ENCODE measurements at places on chromosomes 6 and 20. TPM values are rescaled to one million over a fixed set of nuclear protein-coding genes. Genes with fewer than 3 reads are reported as not detected.

DNA sequence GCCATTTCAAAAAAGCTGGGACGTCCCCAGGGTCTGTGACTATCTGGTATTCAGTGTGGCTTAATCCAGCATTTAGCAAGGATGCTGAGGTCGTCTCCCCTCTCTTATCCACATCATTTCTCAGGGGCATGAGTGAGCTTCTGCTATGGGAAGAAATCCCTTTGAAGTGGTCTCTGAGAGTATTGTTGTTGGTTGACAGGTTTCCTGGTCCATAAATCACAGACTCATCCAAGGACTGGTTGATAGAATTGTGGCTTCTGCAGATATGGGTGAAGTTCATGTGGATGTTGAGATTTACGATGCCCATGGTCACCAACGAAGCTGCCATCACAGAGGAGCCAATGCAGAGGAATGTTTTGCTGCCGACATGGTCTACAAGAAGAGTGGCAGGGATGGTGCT lies 24.0 kb downstream of the SLC2A12 start:
- no peak for DNase-seq

DNA sequence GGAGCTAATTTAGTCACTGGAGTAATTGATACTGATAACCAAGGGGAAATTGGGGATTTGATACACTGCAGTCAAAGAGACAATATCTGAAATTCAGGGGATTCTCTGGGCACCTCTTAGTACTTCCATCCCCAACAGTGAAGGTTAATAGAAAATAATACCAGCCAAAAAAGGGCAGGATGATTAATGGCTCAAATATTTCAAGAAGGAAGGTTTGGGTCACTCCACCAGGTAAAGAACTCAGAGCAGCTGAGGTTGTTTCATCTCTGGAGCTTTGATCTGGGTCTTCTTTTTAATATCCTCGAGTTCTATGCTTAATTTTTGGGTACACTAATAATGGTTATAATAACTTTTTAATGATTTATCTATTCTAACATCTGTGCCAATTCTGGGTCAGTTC lies 70.8 kb downstream of the CDKAL1 start:
- no peak for DNase-seq

DNA sequence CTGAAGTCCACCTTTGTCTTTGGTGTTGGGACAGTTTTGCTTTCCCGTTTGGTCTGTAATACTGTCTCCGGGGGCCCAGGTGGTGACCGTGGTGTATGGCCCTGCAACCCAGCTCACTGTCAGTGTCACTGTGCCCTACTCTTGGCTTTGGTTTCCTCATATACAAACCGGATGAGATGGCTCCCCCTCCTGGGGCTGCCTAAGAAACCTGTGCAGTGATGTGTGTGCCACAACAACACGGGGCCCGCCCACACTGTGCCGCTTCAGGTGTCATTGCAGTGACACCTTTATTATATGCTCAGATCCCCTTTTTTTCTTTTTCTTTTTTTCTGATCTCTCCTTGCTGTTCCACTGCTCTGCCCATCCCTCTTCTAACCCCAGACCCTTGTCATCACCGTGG lies 73.9 kb downstream of the RAMACL start:
- DNase-seq = no peak

DNA sequence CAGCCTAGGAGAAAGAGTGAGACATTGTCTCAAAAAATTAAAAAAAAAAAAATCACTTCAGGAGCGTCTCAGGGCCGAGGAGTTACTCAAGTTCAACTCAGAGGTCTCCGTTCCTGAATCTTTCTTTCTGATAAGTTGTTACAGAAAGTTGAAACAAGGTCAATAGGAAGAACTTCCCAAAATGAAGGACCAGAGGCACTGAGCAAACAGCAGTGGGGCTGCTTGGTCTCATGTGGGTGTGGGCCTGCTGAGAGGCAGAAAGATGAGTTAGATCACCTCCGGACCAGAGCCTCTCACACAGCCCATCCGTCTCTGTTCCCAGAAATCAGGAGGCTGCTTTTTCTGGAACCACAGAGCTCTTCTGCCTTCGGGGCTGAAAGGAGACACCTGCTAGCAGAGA lies 12.4 kb downstream of the MDGA1 start:
- DNase-seq = no peak

DNA sequence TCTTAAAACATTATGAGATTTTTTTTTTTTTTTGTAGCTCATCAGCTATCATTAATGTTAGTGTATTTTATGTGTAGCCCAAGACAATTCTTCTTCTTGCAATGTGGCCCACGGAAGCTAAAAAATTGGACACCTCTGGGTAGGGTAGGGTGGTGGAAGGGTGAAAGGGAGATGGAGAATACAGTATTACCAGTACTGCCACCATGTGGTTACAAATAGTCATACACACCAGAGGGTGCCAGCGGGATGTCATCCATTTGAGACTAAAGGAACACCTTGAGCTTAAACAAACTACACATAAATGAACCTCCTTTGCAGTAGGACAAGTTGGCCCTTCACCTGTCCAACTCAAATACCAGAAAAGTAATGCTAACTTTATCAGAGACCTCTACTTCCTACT lies 601.9 kb downstream of the HTR1B start:
- no peak for DNase-seq

Gene OR11A1
- total RNA-seq = not detected

GRCh38 chr20:24948939-24949679 lies at the start of gene CST7:
CST7 (plus strand) TSS chr20:24949269; CDS start chr20:24949506, 237 bp downstream.
- peak; percentile 81 for DNase-seq

- no peak for DNase-seq
These were observed 667.9 kb downstream of the EPM2A start for GRCh38 chr6:145067430-145067829.

GRCh38 chr6:100880149-100880852 lies 828 bp downstream of the ASCC3 start:
- DNase-seq = no peak

DNA sequence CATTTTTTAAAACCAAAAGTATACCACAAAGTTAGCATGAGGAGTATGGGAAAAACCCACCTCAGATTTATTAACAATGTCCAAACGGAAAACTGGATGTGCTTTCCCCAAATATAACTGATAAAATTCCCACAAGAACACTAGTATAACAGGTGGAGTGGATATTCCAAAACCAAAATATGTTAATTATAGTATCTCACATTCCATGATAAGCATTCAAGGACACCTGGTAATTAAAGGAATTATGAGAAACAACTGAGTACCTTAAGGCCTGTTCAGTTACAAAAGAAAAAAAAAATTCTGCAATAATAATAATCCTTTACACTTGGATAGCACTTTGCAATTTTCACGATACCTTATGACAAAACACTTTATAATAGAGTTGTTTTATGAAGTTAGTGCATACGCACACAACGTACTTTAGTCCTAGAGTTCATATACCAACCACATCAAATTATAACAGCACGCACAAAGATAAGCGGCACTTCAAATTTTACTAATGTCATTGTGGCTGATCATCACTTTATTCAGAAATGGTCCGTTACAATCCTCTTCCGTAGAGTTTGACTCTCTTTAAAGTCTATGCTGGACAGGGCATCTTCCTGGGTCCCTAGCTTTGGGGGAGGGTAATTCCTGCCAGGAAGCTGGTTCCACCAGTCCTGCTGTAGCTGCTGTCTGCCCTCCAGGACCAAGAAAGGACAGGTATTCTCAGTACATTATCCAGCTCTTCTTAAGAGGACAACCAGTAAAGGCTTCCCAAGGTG lies 1.7 kb downstream of the CDK19 start:
- no peak for DNase-seq

DNA sequence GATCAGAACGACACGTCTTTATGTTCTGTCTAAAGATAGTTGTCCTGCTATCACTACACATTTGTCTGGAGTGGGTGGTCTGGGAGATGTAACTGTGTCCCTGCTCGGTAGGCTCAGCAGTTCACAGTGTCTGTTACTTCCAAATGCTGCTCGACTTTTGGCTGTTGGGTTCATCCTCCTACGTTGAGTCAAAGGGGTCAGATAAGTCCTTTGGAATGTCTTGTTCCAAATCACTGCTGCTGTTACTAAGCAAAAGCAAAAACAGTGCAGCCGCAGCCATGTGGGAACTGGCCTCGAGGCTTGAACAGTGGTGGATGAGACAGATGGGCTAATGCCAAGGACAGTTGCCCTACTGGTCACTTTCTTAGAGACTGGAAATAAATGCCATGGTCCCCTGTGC lies 272.2 kb upstream of the MAP3K7 start:
- no peak for DNase-seq

Gene CDH22
- total RNA-seq = not detected

Gene ABHD16B
- total RNA-seq = not detected

Gene GCNT2
- total RNA-seq = 3.0 TPM

Gene KIF6
- total RNA-seq = 0.08 TPM

DNA sequence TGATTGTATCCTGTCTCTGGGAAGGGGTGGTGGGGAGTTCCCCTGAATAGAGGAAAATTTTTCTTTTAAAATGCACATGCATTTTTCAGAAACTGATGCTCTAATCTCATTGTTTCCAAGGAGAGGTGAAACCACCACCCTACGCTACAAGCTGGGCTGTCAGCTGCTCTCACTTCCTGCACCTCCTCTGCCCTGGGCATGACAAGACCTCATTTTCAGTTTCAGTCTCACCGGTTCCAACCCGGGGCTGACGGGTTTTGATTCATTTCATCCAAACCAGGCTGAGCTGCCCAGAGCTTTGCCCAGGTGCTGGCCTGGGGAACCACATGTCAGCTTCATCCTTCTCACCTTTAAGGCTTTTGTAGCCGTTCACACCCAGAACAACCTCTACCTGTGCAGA lies 99.7 kb downstream of the EYA2 start:
- DNase-seq = peak; percentile 74

- DNase-seq = no peak
These were observed 92.0 kb downstream of the ARHGAP18 start for GRCh38 chr6:129617986-129618385.

Gene OR2B2
- total RNA-seq = not detected

Gene BPIFB2
- not detected for total RNA-seq

DNA sequence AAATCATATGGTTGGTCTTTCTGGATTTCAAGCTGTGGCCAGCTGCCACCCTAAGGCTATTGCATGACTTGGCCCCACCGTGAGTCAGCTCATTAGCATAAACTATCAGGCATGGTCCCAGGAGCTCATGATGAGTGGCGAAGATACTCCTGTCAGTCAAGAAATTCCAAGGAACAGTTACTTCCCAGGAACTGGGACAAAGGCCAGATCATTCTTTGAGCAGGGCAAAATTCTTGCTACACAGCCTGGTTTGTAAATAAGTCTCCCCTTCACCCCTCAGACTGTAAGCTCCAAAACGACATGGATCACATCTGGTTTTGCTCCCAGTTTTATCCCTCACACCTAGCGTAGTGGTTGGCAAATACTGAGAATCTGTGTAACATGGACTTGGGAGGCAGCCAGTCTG lies 33.0 kb upstream of the KIAA1586 start:
- DNase-seq = no peak

DNA sequence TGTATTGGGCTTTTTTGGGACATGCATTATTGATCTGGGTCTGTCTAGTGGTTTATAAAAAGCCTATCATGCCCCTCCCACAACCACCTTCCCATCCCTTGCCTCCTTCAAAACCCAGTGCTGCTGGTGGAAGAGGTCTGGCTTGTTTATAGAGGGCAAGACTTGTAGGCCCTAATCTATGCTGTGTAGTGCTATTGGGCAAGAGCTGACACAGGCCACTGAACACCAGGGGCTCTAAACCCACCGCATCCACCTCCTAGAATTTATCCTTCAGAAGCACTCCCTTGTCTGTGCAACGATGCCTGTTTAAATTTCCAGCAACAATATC lies 30.9 kb downstream of the SULF2 start:
- DNase-seq = no peak

DNA sequence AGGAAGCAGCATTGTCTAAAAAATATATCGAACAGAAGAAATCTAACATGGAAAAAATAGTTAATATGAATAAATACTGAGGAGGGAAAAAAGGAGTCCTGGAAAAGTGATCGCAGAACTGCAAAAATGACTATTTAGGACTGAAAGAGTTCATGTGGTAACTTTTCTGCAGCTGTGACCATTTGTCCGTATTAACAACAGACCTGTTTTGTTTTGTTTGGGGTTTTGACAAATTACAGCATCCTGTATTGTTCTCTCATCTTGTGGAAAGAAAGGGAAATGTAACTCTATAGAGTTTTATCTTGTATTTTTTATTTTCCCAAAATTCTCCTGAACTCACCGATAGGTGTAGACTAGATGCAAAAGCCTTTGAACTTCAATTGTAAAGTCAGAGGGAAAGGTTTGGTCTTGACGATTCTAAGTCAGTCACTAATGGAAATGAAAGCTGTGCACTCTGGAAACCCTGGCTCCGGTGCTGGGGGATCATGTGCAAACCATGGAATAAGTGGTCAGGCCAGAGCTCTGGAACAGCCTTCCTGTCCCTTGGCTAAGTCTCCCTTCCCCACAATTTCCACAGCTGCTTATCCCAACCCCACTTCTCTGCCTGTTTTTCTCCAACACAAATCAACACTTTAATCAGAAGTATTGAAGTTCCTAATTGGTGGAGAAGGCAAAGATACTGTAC lies 51.2 kb upstream of the MARCKS start:
- DNase-seq = no peak

GRCh38 chr6:129492260-129492659 lies 217.7 kb downstream of the ARHGAP18 start:
- DNase-seq = no peak

GRCh38 chr6:125114248-125114858 lies 39.2 kb upstream of the TPD52L1 start:
- DNase-seq = no peak

DNA sequence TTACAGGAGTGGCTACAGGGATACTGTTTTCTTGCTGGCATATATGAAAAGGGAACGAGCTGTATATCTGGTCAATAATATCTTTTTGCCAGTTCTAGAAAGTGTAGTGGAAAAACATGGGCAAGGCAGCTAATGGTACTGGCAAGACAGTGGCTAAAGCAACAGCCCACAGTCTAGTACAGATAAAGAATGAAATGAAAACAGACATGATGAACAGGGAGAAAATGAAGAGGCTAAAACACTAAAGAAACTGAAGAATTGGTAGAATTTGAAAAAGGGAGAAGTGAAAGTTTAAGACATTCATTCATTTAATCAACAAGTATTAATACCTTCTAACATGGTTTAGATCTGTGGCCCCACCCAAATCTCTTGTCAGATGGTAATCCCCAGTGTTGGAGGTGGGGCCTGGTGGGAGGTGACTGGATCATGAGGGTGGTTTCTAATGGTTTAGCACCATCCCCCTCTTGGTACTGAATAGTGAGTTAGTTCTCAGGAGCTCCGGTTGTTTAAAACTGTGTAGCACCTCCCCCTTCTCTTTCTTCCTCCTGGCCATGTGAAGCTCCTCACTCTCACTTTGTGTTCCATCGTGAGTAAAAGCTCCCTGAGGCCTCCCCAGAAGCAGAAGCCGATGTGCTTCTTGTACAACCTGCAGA lies 18.1 kb downstream of the FAM184A start:
- no peak for DNase-seq

GRCh38 chr6:111711984-111712752 lies 106.5 kb upstream of the TRAF3IP2 start:
- no peak for DNase-seq

Measured in activated T-helper 1 cell treated with anti-CD3 and anti-CD28 coated beads, Interleukin-12 subunit alpha, Interleukin-12 subunit beta, Interleukin-2, Interleukin-4 antibody, amounts not matched to agents 30 ng/mL and 10 ng/mL and 1 ng/mL, durations not matched to agents 14 hours and 24 hours and 36 hours (primary cell).